Mesenteric fat pad (tissue), 1 donor: ENCODE measurements at places on chromosomes 6 and 20. TPM values are rescaled to one million over a fixed set of nuclear protein-coding genes. Genes with fewer than 3 reads are reported as not detected.
A peak's percentile ranks its signal among the peaks of the same experiment; 100 is the strongest.

DNA sequence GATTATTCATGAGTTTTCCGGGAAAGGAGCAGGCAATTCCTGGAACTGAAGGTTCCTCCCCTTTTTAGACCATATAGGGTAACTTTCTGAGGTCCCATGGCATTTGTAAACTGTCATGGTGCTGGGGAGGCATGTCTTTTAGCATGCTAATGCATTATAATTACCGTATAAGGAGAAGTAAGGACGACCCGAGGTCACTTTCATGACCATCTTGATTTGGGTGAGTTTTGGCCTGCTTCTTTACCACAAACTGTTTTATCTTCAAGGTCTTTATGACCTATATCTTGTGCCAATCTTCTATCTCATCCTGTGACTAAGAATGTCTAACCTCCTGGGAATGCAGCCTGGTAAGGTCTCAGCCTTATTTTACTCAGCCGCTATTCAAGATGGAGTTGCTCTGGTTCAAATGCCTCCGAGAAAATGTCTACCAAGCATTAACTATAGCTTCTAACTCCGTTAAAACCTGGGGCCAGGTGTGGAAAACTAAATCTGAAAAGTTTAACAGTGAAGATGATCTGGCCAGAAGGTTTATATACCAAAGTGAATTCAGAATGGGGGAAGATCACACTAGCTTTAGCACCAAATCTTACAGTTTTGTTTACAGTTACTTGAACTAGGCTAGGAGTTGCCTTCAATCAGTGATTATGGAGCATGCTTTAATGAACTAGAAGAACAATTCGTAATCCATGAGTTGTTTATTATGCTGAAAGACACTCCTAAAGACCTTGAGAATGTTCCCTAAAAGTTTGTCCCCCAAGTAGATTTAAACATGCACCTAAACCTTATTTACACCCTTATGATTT lies 80.0 kb upstream of the TOP1 start:
- no peak for DNase-seq

GRCh38 chr6:30845183-30845582 lies 39.1 kb upstream of the DDR1 start:
- no peak for DNase-seq

DNA sequence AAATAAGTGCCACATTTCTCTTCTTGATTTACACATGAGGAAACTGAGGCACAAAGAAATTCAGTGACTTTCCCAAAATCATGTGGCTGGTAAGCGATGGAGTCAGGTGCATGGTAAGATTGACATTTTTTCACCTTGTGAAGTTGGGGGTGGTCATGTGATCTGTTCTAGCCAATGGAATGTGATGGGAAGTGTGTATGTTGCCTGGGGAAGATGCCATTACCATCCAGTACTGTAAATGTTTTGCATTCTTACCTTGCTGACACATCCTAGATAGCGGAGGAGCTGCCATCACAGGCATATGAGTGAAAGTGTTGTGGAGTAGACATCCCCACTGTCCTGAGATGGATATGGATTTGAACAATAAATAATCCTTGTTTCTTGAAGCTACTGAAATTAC lies 499.6 kb upstream of the SULF2 start:
- no peak for DNase-seq

- no peak for DNase-seq
These were observed 587.5 kb downstream of the CBLN4 start for GRCh38 chr20:55417836-55418235.

- no peak for DNase-seq
These were observed 632.2 kb downstream of the HACE1 start for GRCh38 chr6:104227508-104227907.

- no peak for DNase-seq
These were observed 380.9 kb upstream of the RGS17 start for GRCh38 chr6:153511896-153512496.

DNA sequence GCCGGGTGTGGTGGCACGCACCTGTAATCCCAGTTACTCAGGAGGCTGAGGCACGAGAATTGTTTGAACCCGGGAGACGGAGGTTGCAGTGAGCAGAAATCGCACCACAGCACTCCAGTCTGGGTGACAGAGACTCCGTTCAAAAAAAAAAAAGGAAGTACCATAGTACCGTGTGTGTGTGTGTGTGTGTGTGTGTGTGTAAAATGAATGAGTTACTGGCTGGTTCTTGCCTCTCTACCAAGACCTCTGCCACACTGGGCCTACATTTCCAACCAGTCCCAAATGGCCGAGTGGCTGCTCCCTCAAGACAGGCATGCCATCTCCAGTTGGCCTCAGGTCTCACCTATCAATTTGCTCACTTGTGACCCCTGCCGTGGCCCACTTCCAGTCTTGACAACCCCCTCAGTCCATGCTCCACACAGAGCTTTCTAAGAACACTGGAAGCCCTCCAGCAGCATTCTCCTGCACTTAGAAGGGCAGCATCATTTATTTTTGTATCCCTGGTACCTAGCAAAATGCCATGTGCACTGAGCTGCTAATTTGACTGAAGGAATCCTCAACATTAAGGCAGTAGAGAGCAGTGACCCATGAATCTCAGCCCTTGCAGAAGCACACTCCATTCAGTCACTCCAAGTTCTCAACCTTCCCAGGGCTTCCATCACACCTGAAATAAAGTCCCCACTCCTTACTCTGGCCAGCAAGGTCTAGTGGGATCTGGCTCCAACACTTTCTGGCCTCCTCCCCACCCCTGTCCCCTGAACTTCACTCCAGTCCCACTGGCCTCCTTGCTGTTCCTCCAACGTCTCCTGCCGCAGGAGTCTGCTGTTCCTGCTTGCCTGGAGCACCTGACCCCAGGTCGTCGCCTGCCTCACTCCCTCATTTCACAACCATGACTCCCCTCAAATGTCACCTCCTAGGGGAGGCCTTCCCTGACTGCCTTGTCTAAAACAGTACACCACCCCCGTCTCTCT lies 29.9 kb downstream of the COX4I2 start:
- no peak for DNase-seq

- DNase-seq, result no peak
These were observed 105.6 kb upstream of the PTPN1 start for GRCh38 chr20:50404419-50405234.

GRCh38 chr20:52230409-52230808 lies 38.8 kb upstream of the ZFP64 start:
- no peak for DNase-seq

GRCh38 chr6:157614026-157614568 lies 208.9 kb upstream of the SNX9 start:
- DNase-seq, result no peak

DNA sequence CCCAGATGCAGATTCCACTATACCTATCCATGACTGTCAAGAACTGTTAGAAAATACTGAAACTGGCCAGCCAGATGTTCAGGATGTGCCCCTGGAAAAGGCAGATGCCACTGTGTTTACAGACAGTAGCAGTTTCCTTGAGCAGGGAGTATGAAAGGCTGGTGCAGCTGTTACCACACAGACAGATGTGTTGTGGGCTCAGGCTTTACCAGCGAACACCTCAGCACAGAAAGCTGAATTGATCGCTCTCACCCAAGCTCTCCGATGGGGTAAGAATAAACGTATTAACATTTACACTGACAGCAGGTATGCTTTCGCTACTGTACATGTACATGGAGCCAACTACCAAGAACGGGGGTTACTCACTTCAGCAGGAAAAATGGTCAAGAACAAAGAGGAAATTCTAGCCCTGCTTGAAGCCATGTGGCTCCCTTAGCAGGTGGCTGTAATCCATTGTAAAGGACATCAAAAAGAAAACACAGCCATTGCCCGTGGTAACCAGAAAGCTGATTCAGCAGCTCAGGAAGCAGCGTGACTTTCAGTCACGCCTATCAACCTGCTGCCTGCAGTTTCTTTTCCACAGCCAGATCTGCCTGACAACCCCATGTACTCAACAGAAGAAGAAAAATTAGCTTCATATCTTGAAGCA lies 459.7 kb upstream of the HTR1E start:
- DNase-seq, result no peak

DNA sequence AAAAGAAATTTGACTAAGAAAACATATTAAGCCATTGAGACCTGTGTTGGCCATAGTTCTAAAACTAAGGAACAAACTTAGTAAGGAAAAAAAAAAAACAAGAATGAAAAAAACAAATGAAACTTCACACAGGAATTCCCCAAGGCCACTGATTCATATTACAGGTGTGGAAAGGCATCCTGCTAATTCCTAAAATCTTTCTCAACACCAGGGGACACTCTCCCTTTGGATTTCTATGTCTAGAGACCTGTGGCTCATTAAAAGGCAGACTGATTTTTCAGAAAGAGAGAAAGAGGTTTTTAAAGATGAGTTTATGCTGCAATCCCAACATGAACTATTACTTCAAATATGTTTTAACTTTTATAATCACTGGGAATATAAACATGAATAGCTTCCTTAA lies at the start of gene OR12D1:
Gene OR12D1, plus strand, starts transcription at position 341 of the 400 bp plus-strand sequence.
- DNase-seq, result no peak

DNA sequence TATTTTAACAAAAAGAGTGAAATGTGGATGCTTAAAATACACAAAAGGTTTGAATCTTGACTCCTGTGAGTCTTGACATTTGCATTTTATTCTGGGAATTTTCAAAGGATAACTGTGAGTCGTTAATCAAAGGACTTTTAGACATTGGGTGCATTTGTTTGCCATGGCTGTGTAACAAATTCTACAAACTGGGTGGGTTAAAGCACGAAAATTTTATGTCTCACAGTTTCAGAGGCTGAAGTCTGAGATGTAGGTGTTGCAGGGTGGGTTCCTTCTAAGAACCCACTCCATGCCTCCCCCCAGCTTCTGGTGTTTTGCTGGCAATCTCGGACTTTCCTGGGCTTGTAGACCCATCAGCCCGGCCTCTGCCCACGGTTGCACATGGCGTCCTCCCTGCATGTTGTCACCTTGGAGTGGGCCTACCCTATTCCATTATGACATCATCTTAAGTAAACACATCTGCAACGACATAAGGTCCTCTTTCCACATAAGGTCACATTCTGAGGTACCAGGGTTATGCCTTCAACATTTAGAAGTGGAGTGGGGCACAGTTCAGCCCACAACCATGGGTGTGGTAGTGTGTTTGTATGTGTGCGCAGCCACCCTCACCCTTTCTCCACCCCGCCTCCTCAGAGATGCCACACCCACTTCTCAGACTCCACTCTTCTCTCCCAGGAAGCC lies 113.1 kb downstream of the FOXA2 start:
- DNase-seq, result no peak

DNA sequence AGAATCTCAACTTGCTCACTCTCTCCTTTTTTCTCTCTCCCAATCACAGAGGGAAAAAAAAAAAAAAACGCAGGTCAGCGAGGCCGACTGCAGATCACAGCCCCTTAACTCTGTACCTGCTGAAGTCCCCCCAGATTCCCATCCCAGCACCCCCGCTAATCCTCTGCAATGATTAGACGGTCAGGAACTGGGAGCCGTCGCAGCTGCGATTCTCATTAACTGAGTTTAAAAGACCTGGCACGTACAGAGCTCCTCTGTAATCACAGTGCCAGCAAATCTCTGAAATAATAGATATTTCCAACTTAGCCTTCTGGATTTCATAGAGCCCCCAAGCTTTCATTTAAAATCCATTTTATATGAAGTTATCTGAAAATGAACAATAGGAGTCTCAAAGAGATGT lies 84.4 kb downstream of the ANKRD60 start:
- peak; percentile 4 for DNase-seq

- DNase-seq, result no peak
These were observed 109.0 kb downstream of the FOXO3 start for GRCh38 chr6:108669673-108670072.

- DNase-seq, result no peak
These were observed 17.0 kb downstream of the UQCC2 start for GRCh38 chr6:33694401-33694931.

GRCh38 chr20:15571056-15571455 lies 1002.2 kb downstream of the KIF16B start:
- no peak for DNase-seq

DNA sequence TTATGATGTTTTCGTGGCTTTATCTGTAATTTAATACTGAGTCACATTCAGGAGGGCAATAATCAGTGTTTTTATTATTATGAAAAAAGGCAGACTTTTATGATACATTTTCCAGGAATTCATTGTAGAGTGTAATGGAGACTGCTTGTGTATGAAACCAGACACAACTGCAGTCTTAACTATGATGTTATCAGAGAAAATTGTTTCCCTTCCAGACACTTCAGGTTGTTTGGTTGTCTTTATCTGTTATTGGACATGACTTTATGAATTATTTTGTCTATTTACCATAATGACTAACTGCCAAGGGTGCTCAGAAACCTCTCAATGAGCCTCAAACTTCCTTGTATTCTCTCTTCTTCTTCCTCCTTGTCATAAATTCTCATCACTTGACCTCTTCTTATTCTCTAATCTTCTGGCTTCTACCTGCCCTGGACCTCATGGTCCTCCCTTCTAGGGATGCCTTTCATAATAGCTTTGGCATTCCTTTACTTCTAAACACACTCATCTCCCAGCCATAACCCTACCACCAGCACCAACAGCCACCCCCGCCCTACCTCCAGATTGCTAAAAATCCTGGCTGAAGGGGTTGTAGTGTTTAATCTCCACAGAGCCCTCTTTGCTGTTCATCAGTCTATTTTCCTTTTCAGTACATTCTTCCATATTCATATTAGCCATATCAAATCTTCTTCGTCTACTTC lies 492.5 kb downstream of the CDKAL1 start:
- no peak for DNase-seq

DNA sequence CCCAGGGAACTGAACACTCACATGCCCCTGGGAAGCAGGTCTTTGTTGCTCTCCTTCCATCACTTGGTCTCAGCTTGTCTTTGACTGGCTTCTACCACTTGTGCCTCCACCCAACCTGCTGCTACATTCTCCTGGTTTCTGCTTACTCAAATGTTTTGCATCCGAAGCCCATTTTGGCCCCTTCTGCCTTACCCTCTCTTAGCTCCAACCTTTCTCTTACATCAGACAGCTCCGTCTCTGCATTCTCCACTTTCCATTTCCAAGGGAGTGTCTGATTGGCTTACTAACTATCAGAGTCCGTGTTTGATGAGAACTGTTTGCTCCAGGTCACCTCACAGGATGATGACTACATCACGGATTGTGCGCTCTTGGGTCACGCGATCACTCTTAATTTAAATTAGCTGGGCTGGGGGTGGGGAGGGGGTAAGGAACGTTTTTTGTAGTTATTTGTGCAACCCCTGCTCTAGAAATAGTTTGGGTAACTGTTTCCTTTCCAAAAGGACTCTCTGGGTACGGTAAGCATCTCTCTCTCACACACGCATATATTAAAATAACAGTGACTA lies 844 bp upstream of the ABRACL start:
- no peak for DNase-seq

TMEM244 gene
- not detected for total RNA-seq

NCOA6 gene
- total RNA-seq, result 24.4 TPM

TAAR9 gene
- total RNA-seq, result not detected

LST1 gene
- 23.8 TPM for total RNA-seq

SPAG4 gene
- total RNA-seq, result 2.2 TPM

TRIM15 gene
- total RNA-seq, result not detected

CCNC gene
- 45.3 TPM for total RNA-seq

BPIFB2 gene
- total RNA-seq, result not detected

VNN1 gene
- total RNA-seq, result 9.7 TPM
